ENCODE measurements at places on chromosomes 5 and 9.

DNA sequence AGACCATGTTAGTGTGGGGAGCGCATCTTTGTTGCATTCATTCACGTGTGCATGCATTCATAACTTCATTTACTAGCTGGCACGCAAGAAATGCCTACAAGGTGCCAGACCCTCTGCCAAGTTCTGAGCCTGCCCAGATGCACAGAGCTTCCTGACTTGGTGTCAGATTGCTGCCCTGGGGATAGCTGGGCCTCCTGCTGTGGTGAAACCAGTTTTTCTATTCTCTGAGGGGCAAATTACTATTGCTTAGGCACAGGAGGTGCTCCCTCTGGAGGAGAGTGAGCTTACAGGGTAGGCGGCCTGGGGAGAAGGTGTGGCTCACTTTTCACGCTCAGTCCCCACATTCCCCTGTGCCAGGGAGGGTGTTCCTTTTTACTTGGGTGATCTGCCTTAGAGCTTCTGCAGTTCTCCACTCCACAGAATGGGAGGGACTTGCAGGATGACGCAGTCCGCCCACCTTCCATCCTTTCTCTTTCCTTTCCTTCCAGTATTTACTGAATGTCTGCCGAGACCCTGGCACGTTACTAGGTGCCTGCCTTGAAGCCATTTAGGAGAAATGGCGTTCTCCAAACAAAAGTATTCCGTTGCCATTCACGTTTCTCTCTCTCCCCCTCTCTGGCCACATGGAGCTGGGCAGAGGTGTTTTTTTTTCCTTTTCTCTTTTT is 27.9 kb upstream of the CTNNA1 start:
- no peak for DNase-seq

- DNase-seq, result no peak
Measured at GRCh38 chr5:75509956-75510355, 1.5 kb downstream of the CERT1 start.

DNA sequence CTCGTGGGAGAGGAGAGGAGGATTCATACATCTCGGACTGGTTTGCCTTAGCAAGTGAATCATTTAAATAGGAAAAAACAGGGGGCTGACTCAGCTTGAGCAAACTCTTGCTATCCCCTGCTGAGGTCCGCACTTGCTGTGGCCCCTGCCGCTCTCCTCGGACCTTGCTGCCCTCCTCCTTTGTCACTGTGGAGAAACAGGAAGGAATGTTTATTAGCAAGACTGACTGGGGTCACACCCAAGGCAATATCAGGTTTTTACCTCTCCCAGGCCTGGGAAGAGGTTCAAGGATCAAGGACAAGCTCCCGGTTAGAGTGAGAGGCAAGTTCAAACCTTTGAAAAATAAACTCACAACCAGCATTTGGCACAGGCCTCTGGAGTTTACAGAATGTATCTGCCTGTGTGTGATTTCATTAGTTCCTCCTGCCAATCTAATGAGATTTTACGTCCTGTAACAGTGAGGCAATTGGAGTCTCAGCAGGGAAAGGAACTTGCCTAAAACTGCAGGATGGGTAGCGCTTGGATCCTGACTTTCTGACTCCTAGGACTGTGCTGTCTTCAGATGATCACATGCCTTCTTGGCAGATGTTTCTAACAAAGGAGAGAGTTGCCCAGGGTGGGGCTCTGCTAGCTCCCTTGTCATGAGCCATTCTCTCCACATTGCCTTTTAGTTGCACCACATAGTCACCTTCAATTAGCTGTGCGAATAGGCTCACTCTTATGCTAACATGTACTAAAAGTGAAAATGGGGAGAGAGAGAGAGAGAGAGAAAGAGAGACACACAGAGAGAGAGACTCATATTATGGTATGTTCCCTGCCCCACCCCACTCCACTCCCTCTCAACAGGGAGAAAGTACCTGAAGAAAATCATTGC is 108.6 kb upstream of the CDKN2B start:
- no peak for DNase-seq

DNA sequence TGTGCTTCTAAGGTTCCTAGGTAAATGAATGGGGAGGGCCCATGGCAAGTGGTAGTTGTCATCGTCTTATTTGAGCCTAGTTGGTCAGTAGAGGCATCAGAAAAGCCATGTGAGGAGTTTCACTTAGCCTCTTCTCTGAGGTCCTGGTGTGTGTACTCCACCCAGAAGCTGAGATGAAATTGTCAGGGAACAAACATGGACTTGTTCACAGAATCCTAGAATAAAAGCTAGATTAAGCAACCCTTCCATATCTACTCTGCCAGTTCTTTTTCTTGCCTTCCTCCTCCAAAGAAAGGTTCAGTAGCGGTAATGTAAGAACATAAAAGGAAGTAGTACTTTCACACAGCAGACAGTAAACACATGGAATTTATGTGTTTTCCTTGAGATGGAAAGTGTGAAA is 70.4 kb downstream of the ARHGAP26 start:
- DNase-seq, result no peak

- no peak for DNase-seq
Measured at GRCh38 chr5:8157320-8157822, 288.4 kb downstream of the MTRR start.

GRCh38 chr9:132969783-132970182 is 8.7 kb upstream of the GFI1B start:
- no peak for DNase-seq

DNA sequence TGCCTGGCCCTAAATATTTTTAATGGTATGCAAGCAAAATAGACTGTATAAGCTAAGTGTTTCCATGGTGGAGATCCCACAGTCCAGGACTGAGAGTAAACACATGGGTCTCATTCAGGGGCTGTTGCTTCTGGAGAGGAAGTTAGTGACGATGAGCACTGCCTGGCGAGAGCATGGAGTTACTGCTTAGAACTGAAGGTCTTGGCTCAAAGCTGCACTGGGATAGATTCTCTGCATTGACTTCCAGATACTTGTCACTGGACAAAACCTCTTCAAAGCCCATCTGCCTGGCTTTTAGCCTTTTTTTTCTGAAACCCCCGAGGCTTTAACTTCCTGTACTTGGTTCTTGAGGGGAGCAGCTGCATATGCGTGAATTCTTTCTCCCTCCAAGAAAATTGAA is 39.2 kb downstream of the GPR107 start:
- DNase-seq, result no peak

- DNase-seq, result no peak
Measured at GRCh38 chr5:177612215-177612673, 12.3 kb downstream of the B4GALT7 start.

- DNase-seq, result no peak
Measured at GRCh38 chr9:137762414-137763061, 115.0 kb upstream of the CACNA1B start.

DNA sequence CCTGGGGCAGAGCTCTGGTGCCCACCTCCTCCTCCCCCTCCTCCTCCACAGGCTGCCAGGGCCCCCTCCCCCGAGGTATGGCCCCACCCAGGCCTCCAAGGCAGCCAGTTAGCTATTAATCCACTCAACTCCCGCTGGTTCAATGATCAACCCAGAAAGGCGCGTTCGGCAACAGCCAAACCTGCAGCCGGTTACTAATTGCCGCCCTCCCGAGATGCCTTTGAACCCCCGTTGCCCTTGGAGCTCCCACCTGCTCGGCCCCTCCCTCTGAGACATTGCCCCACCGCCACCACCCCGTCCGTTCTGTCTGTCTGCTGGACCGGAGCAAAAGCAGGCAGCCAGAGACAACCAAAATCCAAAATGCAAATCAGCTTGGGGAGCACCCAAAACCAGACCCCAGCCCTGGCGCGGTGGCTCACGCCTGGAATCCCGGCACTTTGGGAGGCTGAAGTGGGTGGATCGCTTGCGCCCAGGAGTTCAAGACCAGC is 25.8 kb downstream of the NOTCH1 start:
- DNase-seq, result no peak

DNA sequence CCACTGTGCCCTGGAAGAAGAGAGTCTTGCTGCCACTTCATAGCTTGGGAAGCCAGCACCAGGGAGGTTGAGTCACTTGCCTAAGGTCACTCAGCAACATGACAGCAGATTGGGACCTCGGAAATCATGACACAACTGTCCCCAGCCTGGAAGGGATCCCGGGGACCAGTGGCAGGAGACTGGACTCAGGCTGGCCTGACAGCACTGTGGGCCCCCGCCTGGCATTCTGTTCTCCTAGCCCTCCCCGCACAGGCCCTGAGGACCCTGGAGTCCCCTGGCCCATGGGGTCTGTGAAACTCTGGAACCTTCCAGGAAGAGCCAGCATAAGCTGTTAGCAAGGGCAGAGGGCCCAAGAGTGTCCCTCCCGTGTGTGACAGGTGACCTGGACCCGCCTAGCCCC is 64.9 kb downstream of the COL5A1 start:
- no peak for DNase-seq

GRCh38 chr5:154143211-154143641 is 47.3 kb upstream of the GALNT10 start:
- no peak for DNase-seq

- DNase-seq, result no peak
Measured at GRCh38 chr5:163338-163620, 28.0 kb upstream of the LRRC14B start.

DNA sequence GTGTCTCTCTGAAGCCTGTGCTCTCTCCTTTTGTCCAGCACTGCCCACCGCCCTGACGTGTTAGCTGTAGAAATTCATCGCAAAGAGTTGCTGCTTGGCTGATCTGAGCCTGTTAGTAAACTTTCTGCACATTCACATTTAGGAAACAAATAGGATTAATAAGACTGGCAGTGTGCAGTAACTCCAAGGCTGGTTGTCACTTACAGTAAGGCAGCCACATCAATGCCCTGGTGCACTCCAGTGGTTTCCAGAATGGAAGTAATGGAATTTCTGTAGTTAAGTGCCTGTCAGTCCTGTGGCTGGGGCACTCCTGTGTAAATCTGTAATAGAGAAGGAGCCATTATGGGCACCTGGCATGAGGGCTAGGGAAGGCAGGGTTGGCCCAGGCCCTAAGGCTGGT is 70.6 kb downstream of the DOCK2 start:
- no peak for DNase-seq

DNA sequence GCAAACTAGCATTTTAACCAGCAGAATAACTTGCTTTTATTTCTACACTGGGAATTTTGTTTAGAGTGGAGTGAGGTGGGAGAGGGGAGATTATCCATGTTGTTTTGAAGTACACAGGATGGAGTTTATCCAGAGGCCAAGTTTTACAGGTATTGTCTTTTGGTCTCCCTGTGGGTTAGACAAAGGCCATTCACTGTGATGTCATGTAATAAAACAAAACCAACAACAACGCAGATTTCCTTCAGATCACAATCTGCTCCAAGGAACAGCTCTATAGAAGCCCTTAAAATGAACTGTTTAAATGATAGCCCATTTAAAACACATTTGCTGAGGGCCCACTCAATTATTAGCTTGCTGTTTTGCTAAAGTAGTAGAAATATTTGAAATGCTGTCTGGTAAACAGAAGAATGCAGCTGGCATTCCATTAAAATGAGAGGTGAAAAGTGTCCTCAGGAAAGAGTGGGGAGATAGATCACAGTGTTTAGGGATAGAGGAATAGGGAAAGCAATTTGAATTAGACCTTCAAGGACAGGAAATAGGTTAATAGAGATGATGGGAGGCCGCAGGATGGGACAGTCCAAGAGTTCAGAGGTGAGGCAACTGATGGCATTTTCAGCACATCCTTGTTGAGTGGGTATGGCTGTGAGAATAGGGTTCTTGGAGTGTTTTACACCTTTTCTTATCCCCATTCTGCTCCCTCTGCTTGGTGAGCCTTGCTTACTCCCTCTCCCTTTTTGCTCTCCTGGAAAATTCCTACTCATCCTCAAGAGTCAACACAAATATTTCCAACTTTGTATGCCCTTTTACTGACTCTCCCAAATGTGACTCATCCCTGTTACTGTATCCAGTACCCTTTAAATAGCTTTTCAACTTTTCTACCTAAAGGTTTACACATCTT is 140.1 kb upstream of the NR3C1 start:
- DNase-seq, result no peak

GRCh38 chr5:56498759-56499395 is 265.7 kb upstream of the ANKRD55 start:
- DNase-seq, result no peak

GRCh38 chr9:121906074-121906870 is 186.8 kb downstream of the TTLL11 start:
- DNase-seq, result no peak

- no peak for DNase-seq
Measured at GRCh38 chr5:170597109-170597751, 93.4 kb downstream of the KCNIP1 start.

DNA sequence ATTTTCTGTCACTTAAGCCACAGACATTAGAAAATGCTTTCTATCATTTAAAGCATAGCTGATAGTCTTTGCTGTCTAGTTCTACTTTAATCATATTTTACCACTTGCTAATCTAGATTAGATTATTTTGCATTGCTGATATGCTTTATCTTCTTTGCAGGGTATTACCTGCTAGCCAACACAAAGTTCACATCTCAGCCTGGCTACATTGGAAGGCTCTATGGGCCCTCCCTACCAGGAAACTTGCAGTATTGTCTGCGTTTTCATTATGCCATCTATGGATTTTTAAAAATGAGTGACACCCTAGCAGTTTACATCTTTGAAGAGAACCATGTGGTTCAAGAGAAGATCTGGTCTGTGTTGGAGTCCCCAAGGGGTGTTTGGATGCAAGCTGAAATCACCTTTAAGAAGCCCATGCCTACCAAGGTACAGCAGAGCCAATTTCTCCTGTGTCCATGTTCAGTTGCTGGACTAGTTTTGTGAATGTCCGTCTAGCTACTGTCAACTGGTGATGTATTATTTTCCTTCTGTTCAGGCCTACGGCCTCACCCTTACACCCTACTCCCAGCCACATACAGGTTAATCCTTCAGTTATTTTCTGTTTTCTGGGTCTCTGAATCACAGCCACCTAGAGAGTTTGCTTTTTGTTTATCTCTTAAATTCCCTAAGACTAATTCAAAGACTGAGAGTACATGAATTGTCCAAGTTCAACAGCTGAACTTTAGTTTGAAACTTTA is 99.9 kb downstream of the MAMDC2 start:
- DNase-seq, result no peak

- no peak for DNase-seq
Measured at GRCh38 chr5:98721231-98721928, 52.1 kb upstream of the RGMB start.

GRCh38 chr5:93584596-93585040 is 1.6 kb downstream of the NR2F1 start:
- DNase-seq, result no peak

GRCh38 chr5:148843510-148844318 is 17.3 kb downstream of the ADRB2 start:
- DNase-seq, result no peak

DNA sequence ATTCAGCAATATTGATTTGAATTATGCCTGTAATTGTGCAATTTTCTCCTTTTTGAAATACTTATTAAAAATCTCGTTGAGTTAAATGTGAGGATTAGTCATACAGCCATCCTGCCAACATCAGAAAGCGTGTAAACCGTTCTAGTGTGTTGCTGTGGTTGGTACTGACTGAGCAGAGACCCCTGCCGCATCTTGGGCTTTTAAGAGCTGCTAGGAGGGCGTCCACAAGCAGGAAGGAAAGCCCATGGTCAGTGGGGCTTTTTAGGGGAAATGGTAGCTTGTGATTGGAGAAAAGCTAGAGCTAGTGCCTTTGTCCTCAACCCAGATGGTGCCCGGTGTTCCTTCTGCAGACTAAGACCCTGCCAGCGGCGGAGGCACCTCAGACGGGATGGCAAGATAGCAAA is 1.3 kb downstream of the SDHA start:
- peak; percentile 31 for DNase-seq

- DNase-seq, result no peak
Measured at GRCh38 chr5:72244862-72245371, 75.1 kb downstream of the MRPS27 start.
